ENCODE measurements at places on chromosomes 6 and 20.
A peak's percentile ranks its signal among the peaks of the same experiment; 100 is the strongest.

DNA sequence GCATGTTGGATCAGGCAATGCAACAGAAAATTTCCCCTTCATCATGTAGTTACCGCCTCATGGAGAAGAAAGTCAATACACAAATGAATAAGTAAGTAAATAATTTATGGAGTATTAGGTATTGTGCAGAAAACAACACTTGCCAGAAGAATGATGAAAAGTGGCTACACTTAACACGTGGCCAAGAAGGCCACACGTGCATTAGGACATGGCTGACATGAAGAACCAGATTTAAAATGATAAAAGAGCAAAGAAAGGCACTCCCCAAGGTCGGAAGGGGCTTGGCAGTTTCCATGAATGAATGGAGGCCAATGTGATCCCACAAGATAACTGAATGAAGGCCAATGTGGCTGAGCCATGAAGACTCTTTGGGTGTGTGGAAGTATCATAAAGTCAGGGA, 447.2 kb downstream of the DOK5 start:
- DNase-seq = no peak

- DNase-seq = no peak
Measured at GRCh38 chr6:151058021-151058733, 181.6 kb upstream of the AKAP12 start.

GRCh38 chr6:42349753-42350511, 101.8 kb downstream of the TRERF1 start:
- no peak for DNase-seq

GRCh38 chr20:58109126-58109880, 119.2 kb downstream of the ANKRD60 start:
- no peak for DNase-seq

GRCh38 chr6:33768644-33769120, 20.2 kb downstream of the LEMD2 start:
- DNase-seq = no peak

DNA sequence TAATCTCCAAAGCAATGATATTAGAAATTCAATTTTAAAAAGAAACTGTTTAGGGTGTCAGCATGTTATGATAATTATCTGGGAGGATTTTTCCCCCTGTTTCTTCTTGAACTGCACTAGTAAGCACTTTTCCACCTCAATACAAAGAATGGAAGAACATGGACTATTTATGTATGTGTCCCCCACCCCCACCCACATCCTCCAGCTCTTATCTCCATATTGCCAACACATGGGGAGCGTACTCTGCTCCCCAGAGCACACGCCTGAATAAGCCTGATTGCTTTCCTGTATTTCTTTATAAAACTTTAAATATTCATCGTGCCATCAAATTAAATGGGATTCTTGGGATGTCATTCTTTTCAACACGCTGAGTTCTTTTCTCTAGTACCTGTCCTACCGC, 11.4 kb upstream of the LRFN2 start:
- DNase-seq = no peak

DNA sequence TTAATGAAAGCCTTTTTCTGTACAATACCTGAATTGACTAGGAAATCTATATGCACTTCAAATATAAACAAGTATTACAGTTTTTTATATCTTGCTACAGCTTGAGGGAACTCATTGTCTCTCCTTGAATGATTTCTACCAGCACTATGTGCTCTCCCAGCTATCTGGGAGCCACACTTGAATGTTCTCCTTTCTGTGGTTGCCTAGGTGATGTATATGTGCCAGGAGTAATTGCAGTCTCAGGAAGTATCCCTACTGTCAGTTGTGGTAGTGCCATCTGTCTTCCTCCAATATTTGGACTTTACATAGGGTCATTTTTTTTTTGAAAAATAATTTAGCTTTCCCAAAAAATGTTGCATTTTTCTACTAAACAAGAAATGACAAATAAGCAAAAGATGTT, 288.0 kb upstream of the PLCB4 start:
- DNase-seq = no peak

GRCh38 chr6:141421378-141421777, 711.3 kb upstream of the GJE1 start:
- peak; percentile 51 for DNase-seq

- DNase-seq = no peak
Measured at GRCh38 chr6:44020148-44020547, 107.1 kb downstream of the MRPL14 start.

DNA sequence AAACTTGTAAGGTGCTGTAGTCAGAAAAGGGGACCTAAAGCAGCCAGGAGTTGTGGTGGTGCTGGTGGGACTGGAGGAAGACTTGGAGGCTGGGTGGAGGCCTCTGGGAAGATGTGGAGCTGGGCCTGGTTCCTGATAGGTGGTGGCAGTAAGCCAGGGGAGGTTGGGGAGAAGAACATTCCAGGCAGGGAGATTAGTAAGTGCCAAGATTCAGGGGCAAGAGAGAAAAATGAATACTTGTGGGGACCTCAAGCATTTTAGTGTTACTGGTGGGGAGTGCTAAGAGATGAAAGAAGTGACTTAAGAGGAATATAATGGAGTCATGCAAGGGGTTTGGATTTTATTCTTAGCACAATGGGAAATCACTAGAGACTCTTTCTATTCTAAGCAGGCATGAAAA, 79.0 kb upstream of the B3GAT2 start:
- no peak for DNase-seq

- peak; percentile 62 for DNase-seq
Measured at GRCh38 chr6:163427498-163428254, 13.2 kb downstream of the QKI start.

DNA sequence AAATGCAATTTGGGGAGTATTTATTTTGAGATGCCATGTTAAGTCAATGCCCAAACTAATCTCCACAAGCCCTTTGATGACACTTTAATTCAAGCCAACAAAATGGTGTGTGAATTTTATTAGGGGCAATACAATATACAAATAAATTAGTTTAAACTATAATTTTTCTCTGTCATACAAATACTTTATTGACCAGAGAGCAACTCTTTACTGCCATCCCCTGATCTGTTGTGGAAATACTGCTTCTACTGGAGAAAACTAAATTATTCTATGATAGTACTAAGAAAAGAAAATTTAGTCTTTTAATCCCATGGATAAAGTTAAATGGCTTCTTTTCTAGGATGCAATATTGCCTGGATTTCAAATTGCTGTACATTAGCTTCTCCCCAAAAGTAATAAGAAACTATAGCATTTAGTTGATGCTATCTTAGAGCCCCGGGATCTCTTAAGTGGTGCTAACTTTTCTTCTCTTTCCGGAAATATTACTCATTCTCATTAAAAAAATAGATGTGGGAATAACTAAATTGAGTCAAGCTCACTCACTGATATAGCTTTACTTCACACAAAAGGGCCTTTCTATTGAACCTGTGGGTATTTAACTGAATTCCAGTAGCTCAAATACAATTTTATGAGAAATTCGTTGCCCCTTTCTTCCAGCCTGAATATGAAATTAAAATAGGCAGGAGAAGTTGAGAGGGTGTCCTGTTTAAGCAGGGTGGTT, 49.2 kb downstream of the SMPDL3A start:
- DNase-seq = no peak

DNA sequence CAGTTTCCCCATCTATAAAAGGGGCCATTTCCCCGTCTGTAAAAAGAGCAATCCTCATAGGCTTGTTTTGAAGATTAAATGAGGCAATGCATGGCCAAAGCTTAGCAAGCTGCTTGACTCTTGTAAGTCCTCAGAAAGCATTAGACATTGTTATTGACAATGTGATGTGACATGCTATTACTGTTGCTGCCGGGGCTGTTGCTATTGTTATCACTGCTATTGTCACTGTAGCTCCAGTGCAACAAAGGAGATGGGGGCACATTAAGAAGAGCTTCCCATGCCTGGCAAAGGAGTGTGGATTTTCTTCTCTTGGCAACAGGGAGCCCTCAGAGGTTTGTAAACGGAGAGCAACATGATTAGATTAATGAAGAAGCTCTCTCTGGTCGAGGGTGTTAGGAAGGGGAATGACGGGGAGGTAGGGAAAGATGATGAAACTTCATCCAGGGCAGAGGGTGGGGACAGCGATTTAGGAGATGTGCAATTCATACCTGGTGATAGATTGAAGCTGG, 33.1 kb upstream of the FAM83D start:
- no peak for DNase-seq

- no peak for DNase-seq
Measured at GRCh38 chr20:47782076-47782475, 3.2 kb downstream of the SULF2 start.

DNA sequence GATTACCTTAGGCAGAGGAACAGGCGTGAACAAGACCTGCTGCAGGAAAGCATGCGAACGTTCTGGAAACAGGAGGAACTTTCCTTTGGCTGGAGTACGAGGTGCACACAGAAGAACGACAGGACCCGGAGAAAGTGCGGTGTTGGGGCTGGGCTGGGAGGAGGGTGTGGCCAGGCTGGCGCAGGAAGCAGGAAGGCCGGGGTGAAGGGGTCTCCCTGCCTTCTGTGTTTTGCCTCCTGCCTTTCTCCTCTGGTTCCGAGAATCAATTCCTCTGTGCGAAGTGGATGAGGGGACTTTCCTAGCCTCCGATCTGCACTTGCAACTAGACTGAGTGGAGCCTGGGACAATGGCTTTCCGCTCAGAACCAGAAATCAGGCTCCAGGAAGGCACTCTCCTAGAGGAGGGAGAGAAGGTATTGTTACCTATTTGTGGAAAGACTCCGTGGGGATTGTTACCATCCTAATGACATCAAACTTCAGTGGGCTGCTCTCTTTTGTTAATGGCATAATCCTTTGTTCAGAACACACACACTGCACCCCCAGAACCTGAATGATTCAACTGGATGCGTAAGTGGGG, 22.9 kb upstream of the PLEKHG1 start:
- no peak for DNase-seq

DNA sequence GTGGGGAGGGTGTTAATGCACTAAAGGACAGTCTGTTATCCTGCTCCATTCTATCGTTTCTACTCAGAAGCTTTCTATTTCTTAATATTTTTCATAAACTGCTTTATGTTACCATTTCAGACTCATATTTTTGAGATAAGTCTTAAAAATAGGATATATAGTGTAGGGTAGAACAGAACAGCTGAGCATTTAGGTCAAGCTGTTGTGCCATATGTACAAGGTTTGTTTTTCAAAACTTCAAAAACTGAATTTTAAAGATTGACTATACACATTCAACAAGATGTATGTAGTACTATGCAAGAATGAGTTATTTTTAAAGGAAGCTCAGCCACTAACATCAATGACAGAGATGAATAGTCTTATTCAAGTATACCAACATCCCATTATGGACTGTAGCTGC, 437.1 kb downstream of the PHF3 start:
- DNase-seq = no peak

DNA sequence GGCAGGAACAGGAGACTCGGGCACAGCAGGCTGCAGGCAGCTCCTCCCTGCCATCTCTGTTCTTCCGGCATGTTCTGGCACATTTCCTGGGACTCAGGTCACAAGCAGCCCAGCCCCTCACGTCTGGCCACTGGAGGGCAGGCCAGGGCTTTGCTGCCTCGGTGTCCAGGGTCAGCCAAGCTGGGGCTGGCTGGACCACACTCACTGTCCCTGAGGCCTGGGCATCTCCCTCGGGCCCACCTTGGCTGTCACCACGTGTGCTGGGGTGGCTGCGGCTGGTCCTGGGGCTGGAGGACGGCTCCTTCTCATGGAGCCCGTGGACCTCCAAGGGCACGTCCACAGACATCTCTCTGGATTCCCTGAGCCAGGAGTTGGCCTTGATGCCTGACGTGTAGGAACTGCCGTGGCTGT, 18.5 kb downstream of the FRMD1 start:
- no peak for DNase-seq

DNA sequence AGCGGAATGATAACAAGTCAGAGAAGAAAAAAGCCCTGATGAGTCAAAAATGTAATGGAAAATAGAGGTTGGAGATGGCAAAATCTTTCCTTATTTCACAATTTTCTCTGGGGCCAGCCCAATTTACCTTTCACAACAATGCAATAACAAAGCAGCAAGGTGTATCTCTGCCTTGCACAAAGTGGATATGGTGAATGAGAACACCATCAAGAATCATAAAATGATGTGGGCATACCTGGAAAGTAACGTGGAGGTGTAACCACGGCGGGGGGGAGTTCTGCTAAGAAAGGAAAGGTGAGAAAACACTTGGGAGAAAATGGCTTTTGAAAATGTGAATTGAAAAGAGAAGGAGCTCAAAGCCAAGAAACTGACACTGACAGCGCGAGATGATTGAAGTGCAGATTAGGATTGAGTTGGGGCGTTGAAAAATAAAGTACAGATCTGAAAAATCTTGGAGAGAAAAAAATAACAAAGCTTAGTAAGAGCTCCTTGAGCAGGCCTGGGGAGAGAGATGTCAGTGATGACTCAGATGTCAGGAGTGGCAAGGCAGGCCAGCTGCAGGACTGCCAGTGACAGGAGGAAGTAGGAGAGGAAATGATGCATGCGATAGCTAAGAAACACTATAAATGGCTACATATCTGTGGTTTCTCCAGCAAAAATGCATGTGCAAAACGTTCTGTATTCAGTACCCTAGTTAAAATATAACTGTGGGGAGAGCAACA, 26.2 kb downstream of the ARHGAP18 start:
- DNase-seq = peak; percentile 98

DNA sequence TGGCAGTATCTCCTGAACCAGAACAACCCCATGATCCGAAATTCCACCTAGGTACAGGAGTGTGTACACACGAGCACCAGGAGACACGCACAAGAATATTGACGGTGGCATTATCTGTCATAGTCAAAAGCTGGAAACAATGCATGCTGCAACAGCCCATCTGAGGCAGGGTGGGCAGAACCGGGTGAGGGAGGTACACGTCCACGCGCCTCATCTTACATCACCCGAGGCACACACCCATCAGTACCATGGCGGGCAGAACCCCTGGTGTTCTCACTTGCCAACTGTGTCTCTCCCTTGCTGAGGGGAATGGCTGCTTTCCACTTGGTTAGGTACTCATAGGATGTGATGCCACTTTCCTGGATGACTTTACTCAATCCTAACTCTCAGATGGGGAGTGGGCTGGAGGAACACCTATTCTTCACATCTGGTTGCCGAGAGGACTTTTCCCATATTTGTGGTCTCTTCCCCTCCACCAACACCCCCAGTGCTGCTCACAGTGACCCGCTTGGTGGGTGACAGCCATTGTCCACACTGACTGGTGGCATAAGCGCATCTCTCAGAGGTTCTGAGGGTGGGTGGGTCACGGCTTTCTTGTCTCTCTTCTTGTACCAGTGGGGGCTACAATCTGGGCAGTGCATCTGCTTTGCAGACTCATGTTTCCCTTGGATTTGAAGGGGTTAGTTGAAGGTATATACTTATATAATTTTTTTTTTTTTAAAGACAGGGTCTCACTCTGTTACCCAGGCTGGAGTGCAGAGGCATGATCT, 13.5 kb downstream of the PPP1R3G start:
- no peak for DNase-seq

- DNase-seq = no peak
Measured at GRCh38 chr6:87753131-87753685, 51.2 kb upstream of the AKIRIN2 start.

GRCh38 chr6:137976430-137976829, 109.4 kb downstream of the TNFAIP3 start:
- DNase-seq = no peak

DNA sequence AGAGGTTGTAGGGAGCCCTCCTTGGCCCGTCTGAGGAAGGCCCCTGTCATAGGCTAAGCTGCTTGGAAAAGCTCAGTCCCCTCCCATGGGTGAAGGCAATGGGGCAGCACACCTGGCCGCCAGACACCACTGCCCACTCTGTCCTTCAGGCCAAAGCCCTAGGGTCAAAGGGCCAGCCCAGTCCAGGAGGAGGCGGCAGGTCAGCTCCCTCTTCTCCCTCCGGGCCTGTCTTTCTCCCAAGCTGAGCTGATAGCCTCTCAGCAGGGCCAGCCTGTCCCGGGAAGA, 5.1 kb upstream of the CLPSL2 start:
- DNase-seq = no peak

- no peak for DNase-seq
Measured at GRCh38 chr6:48194596-48195295, 83.7 kb upstream of the PTCHD4 start.

GRCh38 chr20:32473231-32474008, 111.7 kb downstream of the NOL4L start:
- no peak for DNase-seq
